ENCODE measurements at places on chromosomes 16 and 17.

DNA sequence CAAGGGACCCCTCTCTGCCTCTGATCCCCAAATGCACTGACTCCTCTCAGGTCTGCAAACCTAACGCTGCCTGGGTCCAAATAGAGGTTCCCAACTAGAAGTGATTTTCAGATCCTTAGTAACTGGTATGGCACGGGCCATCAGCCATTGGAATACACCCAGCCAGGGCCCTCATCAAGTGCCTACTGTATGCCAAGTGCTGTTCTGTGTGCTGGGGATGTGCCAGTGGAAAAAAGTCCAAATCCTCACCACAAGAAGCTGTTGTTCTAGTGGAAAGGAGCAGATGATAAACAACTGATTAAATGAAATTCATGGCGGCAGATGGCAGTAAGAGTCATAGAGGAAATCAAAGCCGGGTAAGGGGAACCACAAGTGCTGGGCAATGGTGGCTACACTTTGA, 57.2 kb upstream of the MED9 start:
- no peak for DNase-seq

- DNase-seq, result no peak
Measured at GRCh38 chr17:77182205-77183172, 41.7 kb downstream of the SEC14L1 start.

GRCh38 chr17:77696721-77697460, 261.6 kb upstream of the TNRC6C start:
- no peak for DNase-seq

GRCh38 chr16:22141767-22142166, 20.5 kb upstream of the SDR42E2 start:
- DNase-seq, result no peak

Measured in stimulated activated CD4-positive, alpha-beta T cell treated with anti-CD3 and anti-CD28 coated beads, TNF-alpha, amount 100 ng/mL, for 48 hours (primary cell).